GM19239 (cell line): ENCODE measurements at places on chromosomes 2 and 18.

DNA sequence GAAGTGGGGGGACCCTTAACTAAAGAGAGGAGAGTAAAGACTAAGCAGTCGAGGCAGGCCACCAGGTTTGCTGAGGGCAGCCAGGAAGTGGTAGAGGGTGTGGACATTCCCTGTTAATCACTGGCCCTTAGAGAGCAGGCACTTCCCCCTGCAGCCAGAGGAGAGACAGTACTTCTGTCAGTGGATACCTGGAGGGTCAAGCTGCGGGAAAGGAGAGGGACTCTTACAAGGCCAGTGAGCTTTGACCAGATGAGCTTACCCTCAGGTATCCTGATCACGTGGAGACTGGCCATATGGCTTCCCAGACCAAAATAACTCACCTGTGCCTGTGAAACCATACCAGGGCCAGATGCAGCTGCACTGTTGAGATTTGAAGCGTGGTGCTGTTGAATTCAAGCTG is 28.6 kb downstream of the ITGA6 start:
- no peak for DNase-seq

DNA sequence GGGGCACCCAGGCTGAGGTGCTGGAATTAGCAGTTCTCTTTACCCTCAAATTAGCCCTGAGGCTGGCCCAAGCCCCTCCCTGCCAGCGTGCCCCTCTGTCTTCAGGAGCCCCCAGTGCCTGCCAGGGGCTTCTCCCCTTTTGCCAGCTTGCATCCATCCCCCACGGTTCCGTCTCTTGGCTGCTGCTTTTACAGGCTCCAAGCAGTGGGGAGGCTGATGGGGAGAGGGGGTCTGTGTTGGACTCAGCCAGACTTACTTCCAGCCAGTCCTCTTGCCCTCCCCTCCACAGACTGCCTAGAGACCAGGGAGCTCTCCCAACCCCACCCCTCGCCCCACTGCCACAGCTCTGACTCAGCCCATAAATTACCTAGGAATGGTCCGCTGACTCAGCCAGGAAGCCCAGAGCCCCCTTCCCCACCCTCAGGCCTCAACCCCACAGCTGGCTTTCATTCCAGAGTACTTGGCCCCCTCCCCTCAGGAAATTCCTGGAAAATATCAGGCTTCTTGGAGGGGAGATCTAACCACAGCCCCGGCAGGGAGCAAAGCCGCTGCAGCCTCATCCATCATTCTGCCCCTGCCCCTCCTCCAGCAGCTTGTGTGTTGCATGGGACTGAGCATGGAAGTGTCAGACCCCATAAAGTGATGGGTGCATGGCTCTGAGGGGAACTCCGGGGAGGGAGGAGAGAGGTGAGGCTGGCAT is 184.6 kb downstream of the ZFP36L2 start:
- DNase-seq, result no peak

- no peak for DNase-seq
These were observed 132.1 kb downstream of the NFATC1 start for GRCh38 chr18:79527656-79528315.

DNA sequence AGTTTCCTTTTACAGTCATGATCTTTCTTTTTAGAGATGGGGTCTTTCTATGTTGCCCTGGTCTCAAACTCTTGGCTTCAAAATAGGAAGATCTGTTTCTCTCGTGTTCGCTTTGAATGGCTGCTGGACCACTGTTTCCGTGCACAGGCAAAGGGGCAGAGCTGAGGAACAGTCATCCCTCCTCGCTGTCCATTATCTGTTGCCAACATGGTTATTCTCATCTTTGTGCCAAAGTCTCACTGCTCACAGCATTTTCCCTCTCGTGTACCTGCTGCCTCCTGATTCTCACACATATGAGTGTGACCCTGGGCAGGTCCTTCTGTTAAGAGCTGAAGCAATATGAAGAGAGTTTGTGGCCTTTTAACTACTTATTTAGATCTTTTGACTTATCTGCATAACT is 28.0 kb upstream of the CCNYL1 start:
- DNase-seq, result no peak

- DNase-seq, result no peak
These were observed 367.4 kb upstream of the MYT1L start for GRCh38 chr2:2698182-2699120.
